ENCODE measurements at places on chromosomes 2 and 18. TPM values are rescaled to one million over a fixed set of nuclear protein-coding genes. Genes with fewer than 3 reads are reported as not detected.

GPR35 gene
- 0.98 TPM for total RNA-seq

AQP12A gene
- not detected for total RNA-seq

FOXD4L1 gene
- total RNA-seq = 0.25 TPM

LYG2 gene
- total RNA-seq = not detected

TACR1 gene
- total RNA-seq = 1.7 TPM

EMILIN2 gene
- total RNA-seq = 3.0 TPM

SUMO1 gene
- 105 TPM for total RNA-seq

GAD1 gene
- total RNA-seq = 78.2 TPM

MGAT5 gene
- total RNA-seq = 59.7 TPM

ANKRD39 gene
- 5.4 TPM for total RNA-seq
